Stimulated activated CD4-positive, alpha-beta T cell treated with anti-CD3 and anti-CD28 coated beads, TNF-alpha, amount 100 ng/mL, for 4 hours (primary cell): ENCODE measurements at places on chromosomes 1 and 21.

DNA sequence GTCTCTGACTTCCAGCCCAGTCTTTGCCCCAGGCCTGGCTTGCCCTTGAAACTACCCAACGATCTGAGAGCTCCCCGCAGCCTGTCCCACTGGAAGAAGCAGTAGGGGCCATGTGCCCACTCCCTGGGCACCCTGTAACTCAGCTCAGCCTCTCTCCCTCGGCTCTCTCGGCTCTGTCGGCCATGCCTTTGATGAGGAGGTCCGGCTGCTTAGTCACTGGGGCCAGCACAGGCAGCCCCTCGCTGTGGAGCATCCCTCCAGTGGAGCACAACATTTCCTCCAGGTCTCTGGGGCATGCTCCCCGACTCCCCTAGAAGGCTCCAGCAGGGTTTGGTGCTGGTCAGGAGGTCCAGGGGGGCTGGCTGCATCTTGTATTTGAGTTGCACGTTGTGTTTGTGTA, 83.3 kb upstream of the DISP3 start:
- no peak for DNase-seq

GRCh38 chr1:6652986-6653385, 28.3 kb downstream of the THAP3 start:
- DNase-seq = no peak

GRCh38 chr1:244821134-244821533, 14.3 kb upstream of the COX20 start:
- DNase-seq = no peak

DNA sequence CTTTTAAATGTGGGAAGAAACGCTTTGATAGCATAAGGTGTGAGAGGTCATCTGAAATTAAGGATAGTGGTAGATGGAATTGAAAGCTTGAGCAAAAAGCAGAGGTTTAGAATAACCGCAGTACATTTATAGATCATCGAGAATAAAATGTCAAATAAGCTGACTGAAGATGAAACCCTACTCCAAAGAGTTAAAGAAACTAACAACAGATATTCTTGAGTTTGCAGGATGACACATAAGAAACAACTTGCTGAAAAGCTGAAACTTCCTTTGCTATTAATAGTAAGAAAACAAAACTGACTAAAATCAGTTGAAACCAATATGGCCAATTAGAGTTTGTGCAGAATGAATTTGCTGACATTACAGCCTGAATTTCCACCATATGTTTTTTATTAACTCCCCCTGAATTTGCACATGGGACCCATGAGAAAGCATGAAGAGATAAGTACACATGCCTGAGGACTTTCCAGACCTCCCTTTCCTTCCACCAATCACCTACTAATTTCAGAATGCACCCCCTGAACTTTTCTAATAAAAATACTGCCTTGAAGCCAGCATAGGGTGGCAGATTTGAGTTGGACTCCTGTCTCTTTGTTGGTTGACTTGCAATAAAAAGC, 1.7 kb upstream of the C1orf185 start:
- DNase-seq = no peak

DNA sequence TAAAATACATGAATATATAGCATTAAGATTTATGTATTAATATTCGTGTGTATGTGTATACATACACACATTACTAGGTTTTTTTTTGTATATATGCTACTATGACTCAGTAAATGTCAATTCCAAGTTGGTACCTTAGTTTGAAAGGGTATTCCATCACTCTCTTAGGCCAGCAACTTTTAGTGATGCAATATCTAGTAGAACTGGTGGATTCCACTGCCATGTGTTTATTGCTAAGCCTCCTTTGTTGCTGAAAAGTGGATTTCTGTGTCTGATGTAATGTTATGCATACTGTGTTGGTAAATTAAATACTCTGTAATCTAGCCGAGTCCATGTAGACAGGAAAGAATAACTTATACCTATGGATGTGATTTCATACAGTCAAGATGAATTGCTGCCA, 16.9 kb upstream of the COL11A1 start:
- DNase-seq = no peak

- no peak for DNase-seq
Observed at GRCh38 chr1:218390618-218391017, 45.5 kb downstream of the TGFB2 start.

GRCh38 chr1:178066908-178067614, 26.8 kb upstream of the RASAL2 start:
- DNase-seq = no peak

- no peak for DNase-seq
Observed at GRCh38 chr1:208432346-208432745, 188.2 kb upstream of the PLXNA2 start.

GRCh38 chr1:112877750-112878149, 78.2 kb downstream of the SLC16A1 start:
- DNase-seq = no peak

DNA sequence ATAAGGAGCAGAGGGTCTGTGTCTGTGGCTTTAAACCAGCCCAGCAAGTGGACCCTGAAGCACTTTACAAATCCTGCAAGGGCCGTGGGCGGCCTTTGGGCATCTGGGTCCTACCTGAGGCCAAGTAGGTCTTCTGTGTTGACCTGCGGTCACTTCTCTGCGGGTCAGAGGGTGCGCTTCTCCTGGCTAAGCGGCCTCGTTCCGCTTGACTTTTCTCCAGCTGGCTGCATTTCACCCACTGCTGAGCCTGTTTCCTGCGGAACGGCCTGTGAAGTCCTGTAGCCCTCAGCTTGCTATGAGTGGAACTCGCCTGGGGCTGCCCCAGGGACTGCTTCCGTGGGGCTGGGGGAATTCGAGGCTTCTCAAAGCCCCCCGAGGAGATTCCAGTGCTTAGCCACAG, 43.3 kb downstream of the SLC37A1 start:
- no peak for DNase-seq

GRCh38 chr1:55318116-55318817, 103.1 kb upstream of the USP24 start:
- DNase-seq = no peak
